ENCODE measurements at places on chromosomes 13 and 19.

- no peak for DNase-seq
Observed at GRCh38 chr13:79011179-79011578, 352.2 kb upstream of the OBI1 start.

GRCh38 chr19:23222998-23223652 is 27.1 kb downstream of the ZNF724 start:
- DNase-seq: no peak

DNA sequence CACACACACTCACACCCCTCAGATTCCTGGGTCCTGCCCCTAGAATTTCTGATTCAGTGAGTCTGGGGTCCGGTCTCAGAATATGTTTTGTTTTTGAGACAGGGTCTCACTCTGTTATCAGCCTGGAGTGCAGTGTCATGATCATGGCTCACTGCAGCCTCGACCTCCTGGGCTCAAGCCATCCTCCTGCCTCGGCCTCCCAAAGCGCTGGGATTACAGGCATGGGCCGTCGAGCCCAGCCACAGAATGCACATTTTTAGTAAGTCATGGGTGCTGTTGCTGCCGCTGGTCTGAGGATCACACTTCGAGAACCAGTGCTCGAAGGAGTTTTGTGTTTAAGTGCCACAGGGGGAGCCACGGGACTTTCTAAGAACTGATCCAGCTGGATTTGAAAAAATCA is 22.1 kb upstream of the TNFSF14 start:
- DNase-seq: no peak

DNA sequence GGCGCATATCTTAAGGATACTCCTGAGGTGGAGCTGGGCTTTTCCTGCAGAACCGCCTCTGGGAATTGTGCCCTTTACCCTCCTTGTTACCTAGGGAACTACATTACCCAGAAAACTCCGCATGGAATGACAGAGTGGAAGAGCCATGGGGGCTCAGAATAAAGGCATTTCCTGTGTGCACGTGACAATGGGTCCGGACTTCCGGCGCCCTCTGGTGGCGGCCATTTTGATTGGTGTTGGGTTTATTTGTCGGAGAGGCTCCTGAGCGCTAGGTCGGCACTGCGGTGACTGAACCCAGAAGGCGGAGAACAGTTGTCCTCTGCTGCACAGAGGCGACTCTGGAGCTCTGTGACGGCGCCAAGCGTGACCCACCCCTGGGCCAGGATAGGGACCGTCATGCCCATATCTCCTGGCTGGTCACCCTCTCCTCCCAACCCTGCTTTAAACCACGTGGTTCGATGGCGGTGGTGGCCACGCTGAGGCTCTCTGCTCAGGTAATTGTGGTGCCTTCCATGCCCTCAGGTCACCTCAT is at the start of gene ZNF587B:
Gene ZNF587B, plus strand, starts transcription at position 229 of the 532 bp plus-strand sequence. Its CDS starts 230 bp downstream, at position 459.
- peak; percentile 85 for DNase-seq

GRCh38 chr19:44644402-44645016 is 799 bp downstream of the PVR start:
- DNase-seq: no peak

GRCh38 chr19:50500753-50501151 is 10.2 kb downstream of the JOSD2 start:
- no peak for DNase-seq

- no peak for DNase-seq
Observed at GRCh38 chr13:98310485-98311199, 133.6 kb upstream of the RNF113B start.

GRCh38 chr13:43195551-43195950 is 172.2 kb downstream of the DNAJC15 start:
- no peak for DNase-seq

DNA sequence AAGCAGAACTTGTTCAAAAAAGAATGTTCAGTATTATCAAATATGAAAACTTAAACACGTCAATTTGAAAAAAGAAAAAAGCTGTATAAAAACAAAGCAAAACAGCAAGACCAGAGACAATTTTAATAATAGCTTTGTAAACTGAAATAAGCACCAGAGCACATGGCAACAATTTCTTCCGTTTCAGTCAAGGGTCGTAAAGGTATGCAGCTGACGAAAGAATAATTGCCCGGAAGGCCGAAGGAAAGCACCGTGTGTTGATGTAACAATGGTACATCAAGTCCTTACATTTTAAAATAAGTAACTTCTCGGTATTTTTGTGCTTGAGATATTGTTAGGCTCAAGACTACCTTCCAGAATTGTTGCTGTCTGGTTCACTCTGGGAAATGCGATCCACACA is 1.7 kb downstream of the PROSER1 start:
- no peak for DNase-seq

- no peak for DNase-seq
Observed at GRCh38 chr13:65964672-65965071, 1265.5 kb downstream of the PCDH9 start.

- DNase-seq: no peak
Observed at GRCh38 chr19:8221161-8221560, 12.0 kb downstream of the CERS4 start.

DNA sequence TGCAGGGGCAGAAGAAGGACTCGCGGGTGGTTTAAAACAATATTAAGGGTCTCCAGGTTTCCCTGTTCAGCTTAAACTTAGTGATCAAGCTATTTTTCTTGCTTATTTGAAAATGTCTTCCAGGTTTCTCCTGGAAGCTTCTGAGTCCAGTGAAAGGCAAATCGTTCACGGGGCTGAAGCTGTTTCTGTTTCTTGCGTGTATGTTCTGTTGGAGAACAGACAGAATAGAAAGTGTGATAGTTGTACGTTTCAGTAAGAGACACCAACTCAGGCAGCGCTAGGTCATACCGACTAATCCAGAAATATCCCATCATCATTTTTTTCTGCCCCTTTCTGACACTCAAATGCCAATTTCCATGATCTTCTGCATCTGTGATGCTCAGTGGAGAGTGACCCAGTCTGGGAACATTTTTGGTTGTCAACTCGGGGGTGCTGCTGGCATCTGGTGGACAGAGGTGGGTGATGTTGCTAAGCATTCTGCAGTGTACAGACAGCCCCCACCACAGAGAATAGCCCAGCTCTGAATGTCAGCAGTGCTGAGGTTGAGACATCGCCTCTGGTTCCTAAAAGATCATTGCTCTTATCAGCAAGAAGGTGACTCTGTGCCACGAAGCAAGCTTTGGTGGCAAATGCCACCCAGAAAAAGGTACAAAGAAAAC is 4.3 kb downstream of the KLF2 start:
- no peak for DNase-seq

GRCh38 chr13:31775148-31775547 is 35.8 kb downstream of the RXFP2 start:
- DNase-seq: no peak

DNA sequence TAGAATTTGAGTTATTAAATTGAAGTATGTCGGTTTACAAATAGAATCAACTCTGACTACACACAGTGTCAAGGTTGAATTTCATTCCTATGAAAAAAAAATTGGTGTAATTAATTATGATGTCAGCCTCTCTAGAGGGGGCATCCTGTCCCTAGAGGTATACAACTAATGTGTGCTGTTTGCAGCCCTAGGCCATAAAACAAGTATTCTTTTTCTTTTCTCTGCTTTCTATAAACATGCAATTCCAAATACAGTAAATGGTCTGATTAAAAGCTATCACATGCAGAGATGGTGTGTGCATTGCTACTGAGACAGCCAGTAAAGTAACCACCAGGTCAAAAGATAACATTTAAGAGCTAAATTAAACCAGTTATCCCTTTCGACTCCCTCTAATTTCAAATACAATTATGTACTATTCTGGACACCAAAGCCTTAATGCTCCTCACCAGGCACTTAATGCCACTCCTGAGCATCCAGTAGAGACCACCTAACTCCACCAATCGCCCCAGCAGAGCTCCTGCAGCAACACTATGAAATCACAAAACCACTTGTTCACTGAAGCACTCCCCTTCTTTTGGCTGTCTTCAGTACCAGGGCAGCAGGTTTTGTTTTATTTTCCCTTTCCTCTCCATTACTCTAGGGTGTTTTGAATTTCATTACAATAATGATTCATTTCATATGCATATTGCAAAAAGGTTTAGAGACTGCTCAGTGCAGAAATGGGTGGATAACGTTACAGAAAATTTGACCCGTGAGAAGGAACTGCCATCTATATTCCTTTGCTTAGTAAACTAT is 426.9 kb downstream of the PCDH9 start:
- no peak for DNase-seq

DNA sequence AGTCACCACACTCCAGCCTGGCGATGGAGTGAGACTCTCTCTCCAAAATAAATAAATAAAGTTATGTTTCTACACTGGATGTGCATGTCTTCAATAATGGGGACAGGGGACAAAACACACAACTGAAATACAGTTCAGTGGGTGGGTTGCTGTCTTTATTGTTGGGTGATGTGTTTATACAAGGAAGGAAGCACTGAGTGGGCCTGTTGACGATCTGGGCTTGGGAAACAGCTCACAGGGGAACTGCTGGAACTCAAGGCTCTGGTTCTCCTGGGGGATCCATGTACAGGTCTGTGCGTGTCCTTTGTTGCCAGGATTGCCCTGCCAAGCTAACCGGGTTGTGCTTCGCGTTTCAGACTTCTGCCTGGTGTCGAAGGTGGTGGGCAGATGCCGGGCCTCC is 18.9 kb downstream of the SPINT2 start:
- no peak for DNase-seq

GRCh38 chr13:19597523-19597922 is 35.9 kb upstream of the MPHOSPH8 start:
- DNase-seq: no peak

DNA sequence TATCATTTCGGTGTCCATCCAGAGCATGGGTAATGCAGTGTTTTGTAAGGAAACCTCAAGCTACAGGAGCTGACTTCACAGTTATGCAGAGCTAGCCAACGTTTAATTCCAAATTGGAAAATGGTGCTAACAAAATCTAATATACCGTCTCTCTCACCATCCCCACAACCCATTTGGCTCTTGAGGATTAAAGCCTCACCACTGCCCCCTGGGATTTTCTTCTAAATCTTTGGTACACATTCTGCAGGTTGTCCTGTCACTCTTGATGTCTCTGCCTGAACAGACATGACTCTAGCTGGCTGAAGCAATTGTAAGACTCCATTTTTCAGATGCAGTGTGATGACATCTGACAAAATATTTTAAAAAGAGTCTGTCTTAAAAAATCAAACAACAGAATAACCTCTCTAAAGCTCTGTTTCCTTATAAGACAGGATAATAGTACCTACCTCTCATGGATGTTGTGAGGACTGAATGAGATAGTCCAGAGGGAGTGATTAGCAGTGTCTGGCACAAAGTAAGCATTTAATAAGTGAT is 451.8 kb downstream of the SUCLA2 start:
- no peak for DNase-seq

DNA sequence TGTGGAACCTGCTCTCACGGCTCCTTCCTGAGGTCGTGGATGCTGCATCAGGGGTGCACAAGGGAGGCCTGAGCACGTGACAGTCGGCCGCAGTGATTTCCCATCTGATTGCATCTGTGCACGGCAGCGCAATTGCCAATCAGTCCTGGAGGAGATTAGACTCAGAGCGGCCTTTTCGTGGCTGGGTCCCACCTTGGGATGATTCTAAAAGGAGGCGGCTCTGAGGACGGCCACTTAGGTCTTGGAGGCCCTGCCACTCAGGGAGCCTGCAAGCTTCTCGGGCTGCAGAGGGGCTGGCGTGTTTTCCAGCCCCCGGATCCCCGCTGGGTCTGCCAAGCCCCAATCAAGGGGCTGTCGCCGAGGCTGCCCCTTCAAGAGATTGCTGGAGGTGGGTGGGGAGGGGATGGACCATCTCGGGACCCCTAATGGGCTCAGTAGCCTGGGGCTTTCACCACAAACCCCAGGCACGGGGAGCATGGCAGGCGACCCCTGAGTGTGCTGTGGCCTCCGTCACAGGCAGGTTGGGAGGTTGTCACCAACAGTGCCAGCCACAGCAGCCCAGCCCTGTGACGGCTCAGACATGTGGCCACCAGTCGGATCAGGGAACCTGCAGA is 51.6 kb downstream of the SOX1 start:
- no peak for DNase-seq

DNA sequence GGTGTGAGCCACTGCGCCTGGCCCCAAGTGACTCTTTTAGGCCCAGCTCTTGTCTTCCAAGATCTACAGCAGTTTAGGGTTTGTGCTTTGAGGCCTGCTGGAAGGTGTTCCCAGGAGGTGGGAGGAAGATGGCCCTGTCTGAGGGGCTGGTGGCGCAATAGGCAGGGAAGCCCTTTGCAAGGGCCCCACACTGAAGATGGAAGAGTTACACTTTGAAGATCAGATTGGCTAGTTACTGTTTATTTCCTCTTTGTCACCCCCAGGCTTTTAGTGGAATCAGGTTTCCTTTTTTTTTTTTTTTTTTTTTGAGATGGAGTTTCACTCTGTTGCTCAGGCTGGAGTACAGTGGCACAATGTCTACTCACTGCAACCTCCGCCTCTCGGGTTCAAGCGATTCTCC is 1.9 kb upstream of the RABAC1 start:
- DNase-seq: no peak

GRCh38 chr13:48184260-48184659 is 48.7 kb upstream of the ITM2B start:
- no peak for DNase-seq

DNA sequence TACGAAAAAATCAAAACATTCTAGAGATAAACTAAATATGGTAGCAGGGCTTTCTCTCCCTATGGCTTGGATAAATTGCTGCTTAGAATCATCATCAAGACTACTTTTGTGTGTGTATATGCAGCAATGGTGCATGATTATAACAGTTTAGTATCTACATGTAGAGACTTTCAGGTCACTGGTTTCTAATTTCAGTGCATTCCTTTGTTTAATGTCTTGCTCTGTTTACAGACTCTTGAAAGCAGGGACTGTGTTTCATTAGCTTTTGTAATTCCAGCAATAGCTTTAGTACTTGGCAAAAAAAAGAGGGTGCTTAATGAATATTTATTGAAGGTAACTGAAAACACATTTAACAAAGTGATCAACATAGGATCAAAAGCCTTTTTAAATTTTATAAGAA is 420.7 kb downstream of the PCDH9 start:
- no peak for DNase-seq

- no peak for DNase-seq
Observed at GRCh38 chr13:65551208-65551607, 1678.9 kb downstream of the PCDH9 start.

Data from NT2/D1 (cell line).